NCI-H1105 (cell line): ENCODE measurements at places on chromosomes 5 and 9.

DNA sequence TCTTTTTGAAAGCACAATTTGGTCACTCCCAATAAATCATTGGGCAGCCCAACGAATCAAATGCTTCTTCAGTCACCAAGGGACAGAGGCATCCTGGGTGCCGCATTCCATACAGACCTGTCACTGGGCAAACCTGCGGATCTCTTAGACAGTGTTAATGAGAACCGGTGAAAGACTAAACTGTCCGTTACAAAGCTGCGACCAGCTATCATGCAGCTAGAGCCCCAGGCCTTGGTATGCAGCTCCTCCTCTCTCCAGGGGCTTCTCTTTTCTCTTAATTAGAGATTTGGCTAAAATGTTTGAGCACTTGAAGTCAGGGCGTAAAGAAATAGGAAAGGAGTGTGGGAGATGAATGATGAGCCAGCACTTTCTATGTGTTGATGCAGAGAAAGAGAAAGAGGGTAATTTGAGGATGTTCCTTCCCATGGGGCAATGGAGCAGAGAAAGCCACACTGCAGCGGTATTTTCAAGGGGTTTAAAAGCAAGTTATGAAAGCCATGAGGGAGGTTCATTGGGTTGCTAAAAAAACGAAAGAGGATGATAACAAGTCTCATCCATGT lies 175.3 kb downstream of the RFK start:
- DNase-seq: no peak

DNA sequence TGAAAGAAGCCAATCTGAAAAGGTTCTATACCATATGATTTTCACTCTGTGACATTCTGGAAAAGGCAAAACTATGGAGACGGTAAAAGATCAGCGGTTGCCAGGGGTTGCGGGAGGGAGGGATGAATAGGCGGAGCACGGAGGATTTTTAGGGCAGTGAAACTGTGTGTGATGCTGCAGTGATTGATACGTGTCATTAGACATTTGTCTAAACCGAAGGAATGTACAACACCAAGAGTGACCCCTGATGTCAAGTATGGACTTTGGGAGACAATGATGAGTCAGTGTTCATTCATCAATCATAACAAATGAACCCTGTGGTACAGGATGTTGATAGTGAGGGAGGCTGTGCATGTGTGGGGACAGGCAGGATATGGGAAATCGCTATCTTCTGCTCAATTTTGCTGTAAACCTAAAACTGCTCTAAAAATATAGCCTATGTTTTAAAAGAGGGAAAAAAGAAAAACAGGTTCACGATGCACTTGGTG lies 34.4 kb downstream of the ERGIC1 start:
- no peak for DNase-seq

GRCh38 chr5:167011196-167011595 lies 1280.2 kb upstream of the WWC1 start:
- DNase-seq: no peak

DNA sequence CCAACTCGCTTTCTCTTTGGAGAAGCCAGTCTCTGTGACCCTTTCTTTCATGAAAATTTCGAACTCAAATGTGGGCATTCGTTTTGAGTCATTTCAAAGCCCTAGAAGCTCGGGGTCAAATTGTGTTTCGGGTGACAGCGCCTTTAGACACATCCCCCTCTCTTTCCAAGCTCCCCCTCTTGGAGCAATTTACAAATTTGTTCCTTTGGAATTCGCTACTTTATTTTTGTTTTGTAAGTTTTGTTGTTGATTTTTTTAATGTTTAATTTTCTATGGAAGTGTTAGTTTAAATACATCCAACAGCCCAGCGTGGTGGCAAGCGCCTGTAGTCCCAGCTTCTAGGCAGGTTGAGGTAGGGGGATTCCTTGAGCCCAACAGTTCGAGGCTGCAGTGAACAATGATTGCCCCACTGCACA lies 4.6 kb upstream of the BARX1 start:
- DNase-seq: no peak

- no peak for DNase-seq
Observed at GRCh38 chr5:122741681-122742080, 33.2 kb upstream of the SNX2 start.

GRCh38 chr5:125390326-125390725 lies 643.9 kb upstream of the ZNF608 start:
- DNase-seq: no peak

DNA sequence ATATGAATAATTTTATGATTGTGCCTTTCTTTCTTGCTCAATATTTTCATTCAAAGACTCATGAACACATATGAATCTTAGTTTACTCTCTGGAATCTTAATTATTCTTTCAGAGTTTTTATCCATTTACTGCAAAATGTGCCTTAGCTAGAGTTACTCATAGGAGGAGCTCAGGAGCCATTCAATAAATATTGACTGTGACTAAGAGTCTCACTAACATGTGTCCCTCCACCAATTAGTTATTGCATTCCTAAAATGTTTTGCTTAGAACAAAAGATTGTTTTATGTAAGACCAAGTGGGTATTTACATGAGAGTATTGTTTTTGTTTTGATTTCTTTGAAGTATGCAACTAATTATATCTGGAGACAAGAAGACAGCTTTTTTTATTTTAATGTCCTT lies 218.4 kb upstream of the MAST4 start:
- no peak for DNase-seq

- no peak for DNase-seq
Observed at GRCh38 chr9:85575868-85576267, 165.9 kb downstream of the AGTPBP1 start.

GRCh38 chr9:100084128-100084453 lies 14.7 kb downstream of the ERP44 start:
- DNase-seq: no peak

DNA sequence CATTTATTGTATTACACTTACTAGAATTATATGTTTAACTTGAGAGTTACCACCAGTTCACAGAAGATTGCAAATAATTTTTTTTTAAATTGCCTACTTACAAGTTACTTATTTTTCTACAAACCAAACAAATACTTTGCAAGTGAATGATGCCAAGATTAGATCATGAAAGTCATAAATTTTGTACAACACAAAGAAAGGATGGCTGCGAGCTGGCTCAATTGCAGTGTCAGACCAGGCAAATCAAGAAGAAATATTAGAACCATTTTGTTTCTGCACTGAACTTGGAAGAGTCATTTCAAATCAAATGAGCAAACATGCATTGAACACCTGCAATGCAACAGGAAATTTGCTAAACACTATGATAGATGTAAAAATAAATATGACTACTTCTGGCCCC lies 97.3 kb downstream of the PLCXD3 start:
- DNase-seq: no peak

GRCh38 chr9:16726718-16727451 lies 143.6 kb downstream of the BNC2 start:
- peak; percentile 78 for DNase-seq

GRCh38 chr9:74666625-74667316 lies 169.6 kb downstream of the RORB start:
- no peak for DNase-seq

DNA sequence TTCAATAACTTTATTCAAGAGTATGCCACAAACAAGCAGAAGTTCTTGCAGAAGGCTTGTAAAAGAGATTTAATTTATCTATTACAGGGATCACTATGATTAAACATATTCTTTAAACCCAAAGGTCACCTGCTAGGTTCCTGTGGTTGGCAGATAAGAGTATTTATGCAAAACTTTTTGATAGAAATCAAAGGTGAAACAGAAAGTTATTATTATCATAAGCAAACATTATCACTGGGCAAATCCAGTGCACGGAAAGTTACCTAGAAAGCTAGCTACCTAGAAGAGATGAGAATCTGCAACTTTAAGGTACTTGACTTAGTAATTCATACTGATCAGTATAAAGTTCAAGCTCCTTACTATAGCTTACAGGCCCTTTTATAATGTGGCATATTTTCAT lies 3.2 kb downstream of the STARD4 start:
- DNase-seq: no peak

GRCh38 chr9:106065136-106065535 lies 370.8 kb downstream of the TMEM38B start:
- no peak for DNase-seq

DNA sequence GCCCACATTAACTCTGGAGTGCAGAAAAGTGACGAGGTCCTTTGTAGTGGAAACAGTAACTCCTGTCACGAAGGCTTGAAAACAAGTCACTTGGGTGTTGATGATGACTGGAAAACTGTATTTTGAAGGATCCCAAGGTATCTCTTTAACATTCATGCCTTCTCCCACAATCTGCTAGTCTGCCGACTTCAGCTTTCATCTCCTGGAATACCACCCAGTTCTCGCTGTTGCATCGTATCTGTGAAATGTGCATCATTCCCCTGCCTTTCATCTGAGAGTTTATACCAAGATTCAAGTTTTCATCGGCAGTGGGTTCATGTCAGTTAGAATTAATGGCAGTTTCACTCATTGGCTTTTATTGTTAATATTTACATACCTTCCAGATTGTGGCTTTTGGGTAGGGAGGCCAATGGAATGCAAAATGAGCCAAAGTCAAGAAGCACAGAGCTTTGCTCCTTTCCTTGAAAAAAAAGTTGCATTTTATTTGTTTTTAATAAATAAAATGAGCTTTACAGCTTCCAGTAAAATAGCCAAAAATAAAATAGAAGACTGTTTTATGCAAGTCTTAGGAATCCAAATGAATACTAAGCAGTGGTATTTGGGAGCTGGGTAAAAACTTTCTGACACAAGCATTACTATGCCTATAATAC lies 575.2 kb upstream of the WWC1 start:
- no peak for DNase-seq

GRCh38 chr9:95103281-95103771 lies 214.2 kb downstream of the FANCC start:
- no peak for DNase-seq

DNA sequence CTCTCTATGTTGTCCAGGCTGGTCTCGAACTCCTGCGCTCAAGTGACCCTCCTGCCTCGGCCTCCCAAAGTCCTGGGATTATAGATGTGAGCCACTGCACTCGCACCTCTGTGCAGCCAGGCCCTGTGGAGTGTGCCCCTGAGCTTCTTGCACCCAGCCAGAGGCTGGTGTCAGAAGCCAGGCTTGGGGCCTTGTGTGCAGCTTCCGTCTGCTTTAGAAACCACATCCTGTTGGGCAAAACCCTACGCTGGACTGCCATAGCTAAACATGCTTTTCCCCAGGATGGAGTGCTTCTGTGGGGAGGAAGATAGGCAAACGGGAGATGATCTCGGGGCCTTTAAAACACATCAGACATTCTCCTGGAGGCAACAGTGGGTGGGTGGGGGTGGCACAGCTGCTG lies 40.1 kb downstream of the PRRT1B start:
- DNase-seq: no peak

- no peak for DNase-seq
Observed at GRCh38 chr5:130324953-130325671, 420.8 kb downstream of the CHSY3 start.

GRCh38 chr5:159504857-159505304 lies 174.6 kb upstream of the IL12B start:
- DNase-seq: no peak

GRCh38 chr5:100800562-100800961 lies 102.5 kb downstream of the ST8SIA4 start:
- DNase-seq: no peak

DNA sequence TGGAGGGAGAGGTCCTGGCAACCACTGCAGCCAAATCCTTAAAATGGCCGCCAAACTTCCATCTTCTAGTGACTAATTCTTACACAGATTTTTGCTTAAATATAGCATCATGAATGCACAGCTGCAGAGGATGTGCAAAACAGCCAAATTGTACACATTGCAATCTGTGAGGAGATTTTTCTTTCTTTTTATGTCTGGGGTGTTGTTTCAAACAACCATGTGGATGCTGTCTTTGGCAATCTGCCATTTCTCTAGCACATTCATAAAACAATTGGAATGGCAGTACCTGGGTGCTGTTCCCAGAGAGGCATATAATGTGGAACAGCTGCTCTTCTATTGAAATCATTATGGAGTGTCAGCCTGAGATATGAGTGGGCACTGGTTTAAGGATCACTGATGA lies 1082.9 kb upstream of the SEMA6A start:
- DNase-seq: peak; percentile 62

GRCh38 chr9:133403766-133404453 lies 13.9 kb downstream of the REXO4 start:
- no peak for DNase-seq

GRCh38 chr9:111076519-111076918 lies 38.2 kb upstream of the LPAR1 start:
- DNase-seq: no peak

- DNase-seq: no peak
Observed at GRCh38 chr5:14577971-14578370, 3.6 kb upstream of the OTULINL start.

- no peak for DNase-seq
Observed at GRCh38 chr5:141771031-141771430, 89.0 kb upstream of the ARAP3 start.

- DNase-seq: no peak
Observed at GRCh38 chr5:140159014-140159927, 15.7 kb upstream of the CYSTM1 start.

DNA sequence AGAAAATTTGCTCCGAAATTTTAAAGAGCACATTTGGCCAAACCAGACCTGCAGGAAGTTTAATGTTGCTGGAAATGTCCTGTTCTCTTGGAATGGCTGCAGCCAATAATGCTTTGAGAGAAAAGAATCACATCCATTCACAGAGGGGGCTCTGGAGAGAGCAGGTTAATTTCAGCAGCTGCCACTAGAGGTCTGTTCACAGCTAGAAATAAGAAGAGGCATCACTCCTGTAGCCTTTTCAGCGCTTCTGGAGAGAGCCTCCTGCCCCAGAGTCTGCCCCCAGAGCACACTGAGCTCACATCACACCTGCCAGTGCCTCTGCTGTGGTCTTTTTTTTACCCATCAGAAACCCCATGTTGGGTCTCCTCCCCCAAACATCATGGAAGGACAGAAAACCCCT lies 124.8 kb upstream of the RAD23B start:
- DNase-seq: no peak

- no peak for DNase-seq
Observed at GRCh38 chr5:101520417-101520816, 617.3 kb upstream of the ST8SIA4 start.

- no peak for DNase-seq
Observed at GRCh38 chr9:100167176-100167575, 68.1 kb downstream of the INVS start.

GRCh38 chr9:3179711-3180110 lies 335.8 kb upstream of the PUM3 start:
- DNase-seq: no peak

DNA sequence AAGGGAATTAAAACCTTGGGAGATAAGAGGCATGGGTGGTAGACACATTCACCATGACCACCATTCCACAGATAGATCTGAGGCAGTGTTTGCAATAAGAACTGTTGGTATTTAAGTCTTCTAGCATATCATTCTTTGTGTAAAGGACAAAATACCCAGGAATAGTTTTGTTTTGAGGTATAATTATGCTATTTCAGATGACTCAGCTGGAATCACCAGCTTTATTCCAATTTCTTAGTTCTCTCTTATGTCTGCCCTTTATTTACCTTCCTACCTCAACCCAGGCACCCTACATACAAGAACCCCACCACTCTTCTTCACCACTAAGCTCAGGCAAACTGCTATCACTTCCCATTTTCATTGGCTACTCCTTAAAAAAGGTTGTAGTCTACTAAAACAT lies 94.7 kb upstream of the TRIO start:
- no peak for DNase-seq

GRCh38 chr5:156675395-156675794 lies 174.7 kb upstream of the PPP1R2B start:
- no peak for DNase-seq

GRCh38 chr5:31671339-31671741 lies 32.4 kb downstream of the PDZD2 start:
- DNase-seq: no peak
